T-helper 9 cell (primary cell): ENCODE measurements at places on chromosomes 7 and 10.

GRCh38 chr7:22808140-22808539 is 14.5 kb downstream of the TOMM7 start:
- no peak for DNase-seq

GRCh38 chr10:13683017-13683416 is 96.3 kb downstream of the PRPF18 start:
- DNase-seq = no peak

DNA sequence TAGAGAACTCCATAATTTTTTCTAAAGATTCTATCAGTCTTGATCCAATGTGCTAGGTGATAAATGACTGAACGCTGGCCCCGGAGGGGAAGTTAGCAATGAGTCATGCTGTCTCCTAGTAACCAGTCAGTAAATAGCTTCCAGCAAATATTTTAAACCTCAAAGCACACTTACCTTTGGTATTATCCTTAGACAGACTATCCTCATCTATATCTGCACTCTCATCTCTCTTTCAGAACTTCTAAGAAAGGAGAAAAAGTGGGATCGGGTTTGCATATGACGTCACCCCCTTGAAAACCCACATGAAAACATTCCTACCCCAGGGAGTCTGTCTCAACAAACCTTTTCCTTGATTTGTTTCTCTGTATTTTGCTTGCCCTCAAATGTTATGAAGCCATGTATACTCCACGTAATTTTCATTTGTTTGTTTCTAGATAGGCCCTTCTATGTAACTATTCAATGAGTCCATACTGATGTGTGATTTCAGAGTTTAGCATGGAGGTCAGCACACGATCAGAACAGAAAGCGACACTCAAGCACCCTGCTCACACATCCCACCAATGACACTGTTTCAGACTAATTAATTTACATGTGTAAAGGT is 174.9 kb upstream of the NRP1 start:
- DNase-seq = no peak

DNA sequence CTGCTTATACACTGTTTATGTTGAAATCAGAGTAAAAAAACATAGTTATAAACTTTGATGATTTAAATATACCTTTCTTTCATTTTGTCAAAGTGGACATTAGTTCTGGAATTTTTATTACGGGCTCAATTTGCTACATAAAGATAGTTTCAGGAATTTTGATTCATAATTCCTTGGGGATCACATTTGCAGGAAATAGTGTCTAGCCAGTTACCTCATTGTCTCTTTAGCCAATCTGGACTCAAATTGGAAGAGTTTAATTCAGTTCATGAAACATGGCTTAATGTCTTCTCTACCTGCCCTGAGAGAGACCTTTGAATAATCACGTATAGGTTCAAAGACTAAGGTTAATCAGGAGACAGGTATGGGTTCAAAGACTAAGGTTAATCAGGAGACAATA is 262.6 kb downstream of the HGF start:
- DNase-seq = no peak

- DNase-seq = no peak
These were observed 79.3 kb downstream of the DNAJB9 start for GRCh38 chr7:108648989-108649388.

- DNase-seq = no peak
These were observed 96.3 kb downstream of the ATXN7L1 start for GRCh38 chr7:105779856-105780780.

- DNase-seq = no peak
These were observed 47.2 kb downstream of the MALSU1 start for GRCh38 chr7:23346316-23346715.

DNA sequence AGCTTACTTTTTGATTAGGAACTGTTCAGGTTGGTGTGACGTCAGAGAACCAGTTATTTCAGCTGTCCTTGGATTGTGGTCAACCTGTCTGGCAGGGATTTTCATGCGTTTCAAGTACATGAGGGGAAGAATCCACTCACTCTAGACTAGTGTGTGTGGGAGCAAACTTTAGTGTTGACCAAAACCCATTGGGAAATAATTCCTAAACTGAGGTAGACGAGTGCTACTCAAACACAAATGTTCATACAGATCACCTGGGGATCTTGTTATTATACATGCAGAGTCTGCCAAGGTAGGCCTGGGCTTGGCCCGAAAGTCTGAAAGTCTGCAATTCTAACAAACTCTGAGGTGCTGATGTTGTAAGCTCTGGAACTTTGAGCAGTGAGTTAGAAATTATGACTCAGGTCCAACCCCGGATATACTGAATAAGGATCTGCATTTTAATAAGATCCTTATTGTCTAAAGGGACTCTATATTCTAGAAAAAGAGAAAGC is 111.1 kb upstream of the CREB5 start:
- no peak for DNase-seq

- no peak for DNase-seq
These were observed 173.8 kb upstream of the PPP2R2D start for GRCh38 chr10:131726967-131727366.

- no peak for DNase-seq
These were observed 93.1 kb downstream of the JCAD start for GRCh38 chr10:29966269-29966668.

GRCh38 chr10:76981251-76981650 is 656.4 kb downstream of the KCNMA1 start:
- DNase-seq = no peak

DNA sequence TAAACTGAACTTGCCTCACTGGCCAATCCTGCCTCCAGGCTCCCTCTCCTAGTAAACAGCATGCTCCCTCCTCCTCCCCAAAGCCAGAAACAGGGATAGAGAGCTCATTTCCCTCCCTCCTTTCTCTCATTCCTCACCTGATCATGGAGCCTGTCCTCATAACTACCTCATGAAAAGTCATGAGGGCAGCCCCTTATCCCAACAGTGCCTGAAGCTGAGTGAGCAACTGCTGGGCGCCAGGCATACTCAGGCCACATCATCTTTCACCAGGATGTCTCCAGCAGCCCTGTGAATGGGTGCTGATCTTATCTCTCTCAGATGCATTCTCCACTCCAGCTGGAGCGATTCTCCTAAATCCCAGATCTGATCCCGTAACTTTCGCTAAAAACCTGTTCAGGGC is 307.2 kb downstream of the PRPF18 start:
- no peak for DNase-seq

- DNase-seq = no peak
These were observed 10.0 kb upstream of the CRYGN start for GRCh38 chr7:151449990-151450389.
